ENCODE measurements at places on chromosomes 3 and 15. TPM values are rescaled to one million over a fixed set of nuclear protein-coding genes. Genes with fewer than 3 reads are reported as not detected.

GALNT15 gene
- total RNA-seq = not detected

SNTN gene
- not detected for total RNA-seq

TMEM108 gene
- not detected for total RNA-seq

DNA sequence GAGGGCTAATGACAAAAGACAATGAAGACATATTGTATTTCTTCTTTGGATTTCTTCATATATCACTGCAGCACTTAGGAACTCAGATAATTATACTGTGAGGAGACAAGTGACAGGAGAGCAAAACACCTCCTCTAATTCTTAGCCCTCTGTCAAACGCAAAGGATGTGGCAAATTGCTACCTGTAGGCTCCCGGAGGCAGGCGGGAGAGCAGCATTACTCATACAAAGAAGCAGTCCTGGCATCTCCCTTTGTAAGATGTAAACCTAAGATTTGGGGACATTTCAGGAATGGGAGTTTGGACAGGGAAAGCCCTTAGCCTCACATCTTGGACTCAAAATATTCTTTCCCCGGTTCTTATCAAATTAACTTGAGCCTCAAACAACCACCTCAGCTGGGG, 460.8 kb downstream of the SOX2 start:
- no peaks in the 10 kb centered on the region for H3K27me3 ChIP-seq
- no peak overlapping the region for H3K27ac ChIP-seq
- DNase-seq = no peak
- no peaks in the 10 kb centered on the region for H3K4me1 ChIP-seq
